Stimulated activated naive CD8-positive, alpha-beta T cell treated with anti-CD3 and anti-CD28 coated beads, Interleukin-15, amount 100 ng/mL, for 72 hours (primary cell): ENCODE measurements at places on chromosomes 4 and X.

GRCh38 chr4:21167711-21168110, 467.5 kb downstream of the PACRGL start:
- DNase-seq = no peak

GRCh38 chrX:13598877-13599276, 29.5 kb downstream of the EGFL6 start:
- DNase-seq = no peak

GRCh38 chrX:16305187-16305586, 137.9 kb downstream of the MAGEB17 start:
- DNase-seq = no peak

GRCh38 chrX:118736394-118737010, 9.1 kb downstream of the IL13RA1 start:
- DNase-seq = no peak

- DNase-seq = no peak
Measured at GRCh38 chr4:41209187-41209586, 5.2 kb downstream of the APBB2 start.

DNA sequence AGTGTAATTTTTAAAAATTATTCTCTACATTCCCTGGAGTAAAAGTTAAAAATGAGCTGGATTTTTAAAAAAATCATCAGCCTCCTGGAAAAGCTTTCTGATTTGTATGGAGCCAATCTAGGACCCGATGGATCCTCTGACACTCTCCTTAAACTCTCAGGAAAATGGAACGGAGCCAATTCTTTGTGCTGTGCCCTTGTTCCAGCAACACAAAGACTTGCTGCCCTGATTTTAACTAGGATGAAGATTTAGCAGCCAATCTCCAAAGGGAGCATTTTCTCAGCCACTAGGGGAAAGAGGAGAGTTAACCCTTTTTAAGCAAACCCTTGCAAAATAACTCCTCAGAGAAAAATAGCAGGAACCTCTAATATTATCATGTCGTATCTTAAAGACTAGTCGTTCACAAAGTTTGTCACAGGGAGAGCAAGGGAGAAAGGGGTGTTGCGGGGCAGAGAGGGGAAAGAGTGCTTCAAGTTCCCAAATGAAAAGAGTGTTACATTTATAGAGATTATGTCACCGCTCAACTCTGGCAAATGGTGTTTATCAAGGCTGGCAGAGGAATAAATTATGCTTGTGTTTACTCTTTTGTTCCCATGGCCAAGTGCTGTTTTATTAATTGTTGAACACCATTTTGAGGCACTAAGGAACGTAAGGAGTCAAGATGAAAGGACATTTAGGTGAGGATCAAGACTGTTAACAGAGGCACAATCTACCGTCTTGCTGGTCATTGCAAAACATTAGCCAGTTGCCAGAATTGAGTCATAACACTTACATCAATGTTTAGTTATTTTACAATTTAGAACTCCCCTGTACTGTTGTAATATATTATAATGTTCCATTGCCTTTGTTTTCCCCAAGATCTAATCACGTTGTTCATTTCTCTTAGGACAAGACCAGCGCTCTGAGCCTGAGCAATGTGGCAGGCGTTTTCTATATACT, 250.7 kb downstream of the THOC2 start:
- DNase-seq = no peak

DNA sequence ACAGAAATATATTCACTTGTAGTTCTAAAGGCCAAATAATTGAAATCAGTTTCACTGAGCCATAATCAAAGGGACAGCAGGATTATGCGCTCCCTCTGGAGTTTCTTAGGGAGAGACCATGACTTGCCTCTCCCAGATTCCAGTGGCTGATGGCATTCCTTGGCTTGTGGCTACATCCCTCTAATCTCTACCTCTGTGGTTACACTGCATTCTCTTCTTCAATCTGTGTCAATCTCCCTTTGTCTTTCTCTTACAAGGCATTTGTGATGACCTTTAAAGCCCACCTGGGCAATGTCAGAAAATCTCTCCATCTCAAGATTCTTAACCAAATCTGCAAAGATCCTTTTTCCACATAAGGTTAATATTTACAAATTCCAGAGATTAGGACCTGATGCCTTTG, 260.2 kb downstream of the UNC5C start:
- no peak for DNase-seq

DNA sequence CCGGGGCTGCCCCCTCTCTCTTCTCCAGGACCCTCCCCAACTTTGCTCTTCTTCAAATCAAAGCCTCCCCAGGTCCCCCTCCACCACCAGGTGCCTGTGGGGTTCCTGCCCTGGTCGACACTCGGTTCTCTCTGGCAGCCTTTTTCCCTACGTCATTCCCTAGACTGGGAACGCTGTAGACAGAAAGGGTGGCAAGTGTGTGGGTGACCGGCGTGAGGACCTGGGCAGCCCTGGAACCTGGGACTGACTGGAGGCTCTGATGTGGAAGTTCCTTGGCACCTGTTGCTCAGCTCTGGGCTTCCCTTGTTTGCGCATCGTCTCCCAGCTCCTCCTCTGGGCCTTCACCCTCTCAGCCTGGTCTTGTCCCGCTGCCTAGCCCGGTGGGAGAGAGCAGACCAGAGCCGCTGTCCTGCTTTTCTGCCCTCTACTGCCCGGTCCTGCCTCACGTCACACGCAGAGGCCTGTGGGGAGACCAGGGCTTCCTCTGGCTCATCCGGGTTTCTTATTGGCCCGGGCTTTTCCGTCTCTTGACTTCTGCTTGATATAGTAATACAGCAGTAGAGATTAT, 1.3 kb downstream of the TACC3 start:
- DNase-seq = no peak

GRCh38 chrX:26952213-26952612, 510.9 kb downstream of the PPP4R3C start:
- DNase-seq = no peak

- no peak for DNase-seq
Measured at GRCh38 chr4:95825546-95825945, 14.3 kb upstream of the PDHA2 start.

- DNase-seq = no peak
Measured at GRCh38 chrX:56812515-56813105, 83.6 kb downstream of the NBDY start.

DNA sequence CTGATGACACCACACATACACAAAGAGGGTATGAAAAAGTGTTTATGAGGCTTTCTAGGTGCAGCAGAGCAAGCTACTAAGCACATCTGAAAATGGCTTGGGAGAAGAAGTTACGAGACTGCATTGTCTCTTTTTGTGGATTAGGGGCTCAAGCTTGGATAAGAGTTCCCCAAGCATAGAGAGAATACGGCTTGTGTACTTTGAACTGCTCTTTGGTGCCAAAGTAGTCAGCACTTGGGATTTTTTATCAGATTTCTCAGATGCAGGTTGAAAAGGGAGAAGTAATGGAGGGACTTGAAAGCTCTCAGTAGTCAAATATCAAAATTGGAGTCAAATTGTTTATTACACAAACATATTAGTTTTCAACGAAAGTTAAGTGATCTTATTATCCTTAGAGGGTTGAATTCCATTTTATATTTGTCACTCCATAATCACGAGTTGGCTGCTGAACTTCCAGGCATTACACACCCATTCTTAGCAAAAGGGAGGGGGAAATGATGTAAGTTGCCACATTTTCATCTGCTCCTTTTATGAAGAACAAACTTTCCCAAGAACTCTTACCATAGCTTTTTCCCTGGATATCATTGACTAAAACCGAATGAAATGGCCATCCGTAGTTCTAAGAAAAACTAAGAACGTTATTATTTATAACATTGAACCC, 1904.9 kb downstream of the PCDH7 start:
- no peak for DNase-seq

GRCh38 chr4:11565899-11566298, 137.2 kb upstream of the HS3ST1 start:
- DNase-seq = peak; percentile 14

DNA sequence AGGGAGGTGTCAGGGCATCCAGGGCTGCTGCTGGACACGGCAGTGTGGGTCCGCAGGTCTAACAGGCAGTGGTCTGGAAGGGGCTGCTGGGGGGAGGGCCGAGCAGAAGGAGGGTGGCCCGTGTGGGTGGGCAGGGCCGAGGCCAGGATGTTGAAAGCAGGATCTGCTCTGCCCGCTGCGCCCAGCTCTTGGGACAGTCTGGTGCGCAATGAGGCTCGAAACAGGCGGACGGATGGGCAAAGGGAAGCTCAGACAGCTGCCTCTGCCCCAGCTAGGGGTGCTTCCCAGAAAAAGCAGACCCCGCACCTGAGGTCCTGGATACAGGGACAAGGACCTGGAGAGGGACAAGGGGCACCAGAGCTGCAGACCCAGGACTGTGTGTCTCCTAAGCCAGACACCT, 121.3 kb downstream of the FAM53A start:
- DNase-seq = no peak

DNA sequence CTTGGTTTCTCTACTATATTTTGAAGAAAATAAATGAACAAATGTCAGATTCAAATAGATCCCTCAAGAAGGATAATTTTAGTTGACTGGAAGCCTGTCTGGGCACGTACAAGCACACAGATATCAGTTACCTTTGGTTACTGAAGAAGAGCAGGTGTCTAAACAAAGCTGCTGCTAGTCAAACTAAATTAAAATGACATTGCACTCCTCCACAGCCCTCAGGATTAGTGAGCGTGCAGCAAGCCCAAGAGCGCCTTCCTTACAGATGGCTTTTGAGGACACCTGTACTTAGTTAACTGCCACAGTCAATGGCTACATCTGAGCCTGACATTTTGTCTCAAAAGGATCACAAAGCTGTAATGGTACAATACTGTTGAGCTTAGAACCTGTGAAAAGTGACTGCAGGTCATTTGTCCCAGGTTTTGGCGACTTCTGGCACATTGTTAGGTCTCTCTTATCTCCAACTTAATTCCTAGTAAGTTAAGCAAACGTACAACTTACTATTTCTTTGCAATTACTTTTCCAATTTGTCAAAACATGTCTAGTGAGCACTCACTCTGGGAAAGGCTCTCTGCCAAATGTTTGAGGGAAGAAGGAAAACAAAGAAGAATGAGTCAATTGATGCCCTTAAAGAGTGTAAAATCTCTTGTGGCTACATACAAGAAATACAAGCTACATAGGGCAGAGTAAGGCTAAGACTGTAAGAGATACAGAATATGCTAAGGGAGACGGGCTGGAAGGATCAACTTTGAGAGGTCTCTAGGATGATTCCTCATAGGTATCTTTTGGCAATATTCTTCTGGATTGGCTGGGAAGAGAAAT, 25.6 kb upstream of the DAPP1 start:
- DNase-seq = no peak

- DNase-seq = peak; percentile 1
Measured at GRCh38 chrX:118347131-118347530, 1.2 kb downstream of the WDR44 start.

DNA sequence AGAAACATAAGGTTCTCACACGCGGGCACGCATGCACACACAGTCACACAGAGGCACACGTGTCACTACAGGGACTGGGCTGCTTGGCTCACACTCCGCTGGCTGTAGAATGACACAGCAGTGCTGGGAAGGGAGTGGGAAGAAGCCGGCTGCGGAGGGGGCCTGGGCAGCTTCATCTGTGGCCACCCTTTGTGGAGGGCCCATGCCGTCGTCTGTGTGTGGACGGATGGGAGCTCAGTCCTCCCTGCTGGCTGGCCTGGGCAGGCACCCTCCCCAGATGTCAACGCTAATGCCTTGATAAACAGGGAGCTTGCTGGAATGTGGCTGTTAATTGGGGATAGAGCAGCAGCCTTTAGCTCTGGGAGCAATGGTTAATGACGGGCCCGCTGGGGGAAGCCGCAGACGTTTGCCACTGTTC, 621.1 kb downstream of the BCOR start:
- no peak for DNase-seq

GRCh38 chrX:127030016-127030748, 210.7 kb downstream of the PRR32 start:
- DNase-seq = no peak
